HT1080 (cell line): ENCODE measurements at places on chromosomes 2 and 18. TPM values are rescaled to one million over a fixed set of nuclear protein-coding genes. Genes with fewer than 3 reads are reported as not detected.

GRCh38 chr18:68740966-68741365 is 26.1 kb upstream of the TMX3 start:
- DNase-seq: no peak

Gene KIF3C
- 10.2 and 17.5 TPM in 2 replicates for total RNA-seq

- peak; percentile 59 for DNase-seq
Measured at GRCh38 chr18:75173125-75173432, 35.9 kb downstream of the PTGR3 start.

DNA sequence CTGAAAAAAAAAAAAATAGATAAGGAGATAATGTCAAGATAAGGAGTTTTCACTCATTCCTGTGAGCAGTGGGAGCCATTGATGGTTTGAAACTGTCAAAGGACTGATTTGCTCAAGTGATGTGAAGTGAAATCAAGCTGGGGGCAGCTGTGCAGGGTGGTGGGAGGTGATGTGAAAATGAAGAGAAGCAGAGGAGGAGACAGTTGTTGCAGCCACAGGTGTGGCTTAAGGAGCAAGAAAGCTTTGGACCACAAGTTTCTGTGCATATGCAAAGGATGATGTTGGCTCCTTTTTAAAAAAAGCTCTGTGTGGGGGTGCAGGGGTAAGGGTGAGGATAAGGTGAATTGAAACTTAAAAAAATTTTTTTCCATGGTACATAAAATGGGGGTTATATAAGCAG is 8.3 kb downstream of the EFR3B start:
- no peak for DNase-seq

GRCh38 chr2:114068438-114068837 is 178.5 kb downstream of the ACTR3 start:
- DNase-seq: peak; percentile 10

DNA sequence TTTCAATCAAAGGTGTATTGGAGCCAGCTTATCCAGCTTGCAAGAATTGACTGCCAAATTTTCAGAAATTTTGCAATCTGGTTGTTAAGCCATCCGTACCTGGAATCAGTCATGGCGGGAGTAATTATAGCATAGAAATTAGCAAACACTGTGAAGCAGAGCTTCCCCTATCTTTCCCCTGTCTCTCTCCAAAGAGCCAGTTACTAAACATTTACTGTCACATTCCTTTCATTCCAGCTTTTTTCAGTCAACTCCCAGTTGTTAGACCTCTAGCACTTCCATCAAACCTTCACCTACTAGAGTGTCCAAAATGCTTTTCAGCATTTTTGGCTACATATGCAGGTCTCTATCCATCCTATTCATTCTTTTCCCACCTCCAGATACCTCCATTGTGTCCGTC is 137.4 kb downstream of the MC4R start:
- DNase-seq: no peak

GRCh38 chr2:186309901-186310300 is 176.2 kb upstream of the ZC3H15 start:
- DNase-seq: peak; percentile 10

Gene RFX8
- total RNA-seq: 8.1 and 10.6 TPM in 2 replicates

DNA sequence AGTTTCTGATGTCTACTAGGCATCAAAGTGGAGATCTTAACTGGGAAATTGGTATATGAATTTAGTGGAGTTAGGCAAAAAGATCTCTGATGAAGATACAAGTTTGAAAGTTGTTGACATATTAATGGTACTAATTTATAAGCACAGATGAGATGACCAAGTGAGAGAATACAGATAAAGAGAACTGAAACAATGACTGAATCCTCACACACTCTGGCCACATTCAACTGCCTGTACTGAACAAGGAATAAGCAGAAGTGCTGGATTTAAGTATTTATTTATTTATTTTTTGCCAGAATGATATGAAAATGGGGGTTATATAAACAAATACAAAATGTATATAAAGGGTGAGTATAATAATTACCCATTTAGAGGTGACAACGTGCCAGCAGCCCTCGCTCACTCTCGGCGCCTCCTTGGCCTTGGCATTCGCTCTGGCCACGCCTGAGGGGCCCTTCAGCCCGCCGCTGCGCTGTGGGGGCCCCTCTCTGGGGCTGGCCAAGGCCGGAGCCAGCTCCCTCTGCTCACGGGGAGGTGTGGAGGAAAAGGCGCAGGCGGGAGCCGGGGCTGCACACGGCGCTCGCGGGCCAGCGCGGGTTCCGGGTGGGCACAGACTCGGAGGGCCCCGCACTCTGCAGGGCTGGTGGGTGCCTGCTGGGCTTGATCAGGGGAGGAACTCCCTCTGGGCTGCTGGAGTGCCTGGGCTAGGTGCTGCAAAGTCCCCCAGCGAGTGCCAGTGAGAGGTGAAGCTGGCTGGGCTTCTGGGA is 1363.9 kb upstream of the CRIM1 start:
- DNase-seq: no peak

Gene RUFY4
- total RNA-seq: not detected in 2 replicates

DNA sequence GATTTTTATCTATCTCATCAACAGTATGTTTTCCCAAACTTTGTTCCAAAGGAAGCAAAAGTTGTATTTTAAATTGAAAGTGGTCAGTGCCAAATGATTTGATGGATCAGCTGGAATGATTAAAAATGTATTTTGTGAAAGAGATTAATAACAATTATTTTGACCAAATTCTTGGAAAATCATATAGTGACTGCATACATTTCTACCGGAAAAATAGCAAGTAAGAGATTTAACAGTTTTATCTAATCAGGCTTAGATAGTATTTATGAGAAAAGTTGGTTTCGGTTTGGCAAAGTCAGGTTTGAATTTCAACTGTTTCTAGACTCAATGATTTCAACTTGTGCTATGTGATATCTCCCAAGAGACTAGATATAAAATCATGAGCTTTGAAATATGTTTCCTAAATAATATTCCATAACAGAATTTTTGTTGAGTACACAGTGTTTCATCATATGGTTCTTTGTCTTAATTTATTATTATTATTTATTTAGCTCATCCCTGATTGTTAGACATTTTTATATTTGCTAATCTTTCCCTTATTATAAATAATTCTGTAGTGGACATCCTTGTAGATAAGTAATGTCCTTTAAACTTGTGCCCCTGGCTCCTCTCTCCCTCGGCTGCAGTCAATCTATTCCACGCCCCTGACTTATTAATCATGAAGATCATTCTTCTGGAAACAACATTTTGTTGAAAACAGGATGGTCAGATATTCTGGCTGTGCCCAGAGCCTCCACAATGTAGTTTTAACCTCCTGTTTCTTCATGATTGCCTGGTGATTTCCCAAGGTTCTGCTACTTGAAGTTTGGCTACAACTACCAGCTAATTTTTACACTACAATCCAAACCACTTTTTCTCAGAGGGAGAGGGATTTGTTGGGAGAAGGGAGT is 520.7 kb upstream of the TCF4 start:
- DNase-seq: no peak
